ENCODE measurements at places on chromosomes 6 and 20.

DNA sequence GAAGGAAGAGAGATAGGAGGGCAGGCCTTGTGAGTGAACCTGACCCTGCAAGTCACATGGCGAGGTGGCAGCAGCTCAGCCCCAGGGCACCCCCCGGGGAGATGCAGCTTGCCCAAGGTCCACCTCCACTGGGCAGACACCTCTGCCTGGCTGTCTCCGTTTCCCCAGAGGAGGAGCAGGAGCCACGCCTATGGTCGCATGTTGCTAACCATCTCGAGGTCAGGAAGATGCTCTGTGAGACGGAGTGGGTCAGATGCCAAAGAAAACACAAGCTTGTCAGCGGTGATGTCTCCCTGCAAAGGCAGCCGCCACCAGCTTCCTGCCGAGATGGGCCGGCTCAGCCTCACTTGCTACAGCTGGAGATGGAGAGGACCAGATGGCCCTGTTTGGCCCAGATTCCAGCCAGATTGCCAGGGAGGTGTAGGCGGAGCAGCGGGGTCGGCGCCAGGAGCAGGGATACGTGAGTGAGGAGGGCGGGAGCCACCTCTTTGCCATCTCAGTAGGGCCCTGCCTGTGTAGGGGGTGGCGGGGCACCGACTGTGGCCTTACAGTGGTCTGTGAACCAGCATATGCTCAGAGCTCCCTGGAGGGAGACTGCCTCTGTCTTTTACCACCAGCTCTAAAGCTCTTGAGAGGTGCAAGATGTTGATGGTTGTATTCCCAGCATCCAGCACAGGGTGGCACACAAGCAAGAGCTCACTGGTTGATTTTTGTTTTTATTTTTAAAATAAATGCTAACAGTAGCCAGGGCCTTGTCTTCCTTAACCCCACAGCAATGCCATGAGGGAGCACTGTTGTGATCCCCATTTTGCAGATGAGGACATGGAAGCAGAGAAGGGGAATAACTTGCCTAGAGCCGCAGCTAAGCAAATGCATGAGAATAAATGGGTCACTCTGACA lies 42.9 kb upstream of the FAM83D start:
- no peak for DNase-seq

- DNase-seq, result peak; percentile 42
Observed at GRCh38 chr20:34215711-34216381, 25.4 kb upstream of the ASIP start.

GRCh38 chr20:37519508-37520418 lies 1.3 kb upstream of the NNAT start:
- no peak for DNase-seq

DNA sequence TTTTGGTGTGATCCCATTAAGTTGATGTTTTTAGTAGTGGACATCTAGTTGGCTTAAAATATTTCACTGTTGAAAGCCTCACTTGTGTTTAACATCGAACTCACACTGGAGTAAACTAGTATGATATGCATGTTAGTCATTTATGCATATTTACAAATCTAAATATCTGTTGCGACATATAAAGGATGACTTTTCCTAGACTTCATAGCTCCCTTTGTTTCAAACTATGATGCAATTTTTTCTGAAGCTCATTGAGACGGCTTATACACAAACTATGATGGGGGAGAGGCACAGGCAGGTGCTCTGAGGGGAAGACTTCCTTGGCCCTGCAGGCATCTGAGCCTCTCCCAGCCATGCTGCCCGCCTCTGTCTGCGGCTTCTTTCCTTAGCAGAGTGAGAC lies 11.8 kb upstream of the FOXC1 start:
- DNase-seq, result no peak

- DNase-seq, result no peak
Observed at GRCh38 chr6:156555116-156555515, 222.1 kb upstream of the ARID1B start.

DNA sequence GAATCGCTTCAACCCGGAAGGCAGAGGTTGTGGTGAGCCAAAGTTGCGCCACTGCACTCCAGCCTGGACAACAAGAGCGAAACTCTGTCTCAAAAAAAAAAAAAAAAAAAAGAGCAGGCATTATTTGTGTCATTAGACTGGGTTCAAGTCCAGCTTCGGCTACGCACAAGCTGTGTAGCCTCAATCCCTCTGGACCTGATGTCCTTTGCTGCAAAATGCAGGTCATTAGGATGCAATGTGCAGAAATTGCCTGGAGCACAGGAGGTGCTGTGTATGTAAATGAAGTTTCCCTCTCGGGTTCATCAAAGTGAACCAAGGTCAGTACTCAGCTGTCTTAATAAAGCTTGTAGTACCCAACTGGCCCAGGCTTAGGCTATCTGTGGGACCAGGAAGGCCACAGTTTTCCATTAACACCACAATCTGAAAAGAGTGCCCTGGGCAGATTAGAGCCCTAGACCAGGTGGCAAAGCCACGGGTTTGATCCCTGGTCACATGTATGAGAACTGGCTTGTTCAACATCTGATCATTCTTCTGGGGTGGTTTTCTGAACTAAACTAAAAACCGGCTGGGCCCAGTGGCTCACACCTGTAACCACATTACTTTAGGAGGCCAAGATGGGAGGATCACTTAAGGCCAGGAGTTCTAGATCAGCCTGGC lies 155.3 kb downstream of the ZMYND8 start:
- no peak for DNase-seq

GRCh38 chr6:153001767-153002612 lies 519 bp downstream of the MTRF1L start:
- peak; percentile 47 for DNase-seq

DNA sequence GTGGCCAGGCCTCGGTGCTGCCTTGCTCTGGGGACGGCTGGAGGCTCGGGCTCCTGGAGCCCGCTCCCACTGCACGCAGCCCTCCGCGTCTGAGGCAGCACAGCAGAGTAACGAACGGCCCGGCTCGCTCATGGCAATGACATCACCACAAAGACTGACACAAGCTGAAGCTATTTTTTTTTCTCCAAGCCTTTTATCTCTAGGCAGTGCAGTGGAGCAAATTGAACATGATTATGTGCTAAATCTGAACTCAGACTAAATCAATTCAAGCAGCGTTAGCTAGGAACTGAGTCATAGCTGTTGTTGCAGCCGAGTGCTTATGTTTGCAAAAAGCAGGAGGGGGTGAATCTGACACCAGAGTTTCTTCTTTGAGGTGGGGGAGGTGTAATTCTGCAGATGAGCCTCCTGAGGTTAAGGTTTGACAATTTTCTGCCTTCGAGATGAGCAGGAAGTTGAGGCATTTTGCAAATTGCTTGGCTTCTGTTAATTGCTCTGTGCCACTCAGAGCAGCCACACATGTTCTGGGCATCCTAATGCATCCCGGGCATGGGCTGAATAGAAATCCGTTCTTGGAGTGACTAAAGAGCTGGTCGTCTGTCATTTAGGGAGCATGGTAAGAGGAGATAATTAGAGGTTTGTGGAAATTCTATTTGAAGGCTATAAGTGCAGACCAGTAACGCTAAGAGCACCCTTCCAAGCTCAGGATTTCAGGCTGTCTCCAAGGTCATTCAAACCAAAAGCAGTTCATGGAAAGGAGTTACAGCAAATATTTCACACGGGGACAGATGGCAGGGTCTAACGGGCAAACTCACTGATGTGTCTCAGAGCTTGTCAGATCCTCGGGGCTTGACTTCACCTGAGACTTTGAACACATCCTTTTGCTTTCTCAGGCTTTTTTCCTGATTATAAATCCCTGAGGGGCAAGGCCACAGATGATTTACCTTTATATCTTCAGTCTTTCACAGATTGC lies 155.1 kb upstream of the ENPP5 start:
- DNase-seq, result no peak

DNA sequence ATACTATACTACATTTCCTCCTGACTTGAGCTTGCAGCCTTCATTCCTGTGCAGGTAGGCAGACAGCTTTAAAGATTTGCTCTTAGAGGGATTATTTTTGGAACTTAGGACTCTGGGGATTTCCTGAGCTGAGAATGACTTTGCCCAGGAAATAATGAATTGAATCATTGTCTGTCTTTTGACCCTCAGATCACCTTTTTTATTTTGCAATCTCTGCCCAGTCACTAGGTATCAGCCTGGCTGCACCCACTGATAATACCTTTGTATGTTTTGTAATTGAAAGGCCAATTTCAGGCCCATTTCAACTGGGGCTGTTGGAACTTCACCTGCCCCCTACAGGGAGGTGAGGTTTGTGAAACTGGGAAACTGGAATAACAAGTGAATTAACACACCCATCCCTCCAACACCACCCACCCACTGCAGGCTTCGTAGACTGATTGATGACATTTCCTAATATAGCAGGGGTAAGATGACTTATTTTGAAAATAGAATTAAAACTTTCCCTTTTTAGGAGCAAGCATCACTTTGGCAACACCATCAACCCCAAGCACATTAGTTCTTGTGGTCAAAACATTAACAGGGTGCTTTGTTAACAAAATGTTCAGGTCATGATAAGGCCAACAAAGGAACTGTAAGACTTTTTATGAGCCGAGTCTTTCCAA lies 157.1 kb upstream of the CENPW start:
- no peak for DNase-seq

DNA sequence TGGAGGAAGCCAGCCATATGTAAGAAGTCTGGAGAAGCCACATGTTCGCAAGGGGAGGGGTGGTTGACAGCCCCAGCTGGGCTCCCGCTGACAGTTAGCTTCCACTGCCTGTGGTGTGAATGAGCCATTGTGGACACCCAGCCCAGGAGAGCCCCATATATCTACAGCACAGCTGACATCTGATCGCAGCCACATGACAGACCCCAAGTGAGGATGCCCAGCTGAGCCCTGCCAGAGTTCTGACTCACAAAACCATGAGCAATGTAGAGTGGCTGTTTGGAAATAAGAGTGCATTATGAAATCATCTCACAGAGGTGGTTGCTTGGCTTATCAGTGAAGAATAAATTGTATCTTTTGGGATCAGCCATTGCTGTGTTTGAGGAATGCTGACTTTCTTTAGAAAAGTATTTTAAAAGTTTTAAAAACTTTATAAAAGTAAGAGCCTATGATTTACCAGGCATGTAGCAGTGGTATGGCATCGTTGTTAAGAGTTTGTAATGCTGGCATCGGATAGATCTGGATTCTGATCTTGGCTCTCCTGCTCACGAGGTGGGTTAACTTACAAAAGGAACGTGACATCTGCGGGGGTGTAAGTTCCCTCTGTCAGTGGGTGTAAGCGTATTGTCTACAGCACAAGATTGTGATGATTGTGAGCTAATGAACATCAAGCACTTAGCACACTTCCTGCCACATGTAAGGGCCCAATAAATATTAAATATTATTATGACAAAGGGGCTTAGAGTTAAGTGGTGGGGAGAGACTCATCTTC lies 24.1 kb downstream of the CFAP61 start:
- DNase-seq, result no peak

DNA sequence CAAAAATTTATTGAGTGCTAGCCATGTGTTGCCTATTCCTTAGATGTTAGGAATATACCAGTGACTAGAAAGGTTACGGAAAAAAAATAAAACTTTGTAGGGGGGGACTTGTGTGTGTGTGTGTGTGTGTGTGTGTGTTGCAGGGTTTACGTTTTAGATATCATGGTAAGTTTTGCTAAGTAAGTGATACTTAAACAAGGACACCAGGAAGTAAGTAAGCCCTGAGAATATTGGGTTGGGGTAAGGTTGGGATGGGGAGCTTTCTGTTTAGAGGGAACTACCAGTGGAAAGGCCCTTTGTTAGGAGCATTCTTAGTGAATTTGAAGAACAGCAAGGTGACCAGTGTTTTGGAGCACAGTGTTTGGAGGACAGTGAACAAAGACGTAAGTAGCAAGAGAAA lies 30.3 kb downstream of the NCOA3 start:
- no peak for DNase-seq

- DNase-seq, result peak; percentile 83
Observed at GRCh38 chr6:161373905-161374451, 100.1 kb upstream of the AGPAT4 start.

DNA sequence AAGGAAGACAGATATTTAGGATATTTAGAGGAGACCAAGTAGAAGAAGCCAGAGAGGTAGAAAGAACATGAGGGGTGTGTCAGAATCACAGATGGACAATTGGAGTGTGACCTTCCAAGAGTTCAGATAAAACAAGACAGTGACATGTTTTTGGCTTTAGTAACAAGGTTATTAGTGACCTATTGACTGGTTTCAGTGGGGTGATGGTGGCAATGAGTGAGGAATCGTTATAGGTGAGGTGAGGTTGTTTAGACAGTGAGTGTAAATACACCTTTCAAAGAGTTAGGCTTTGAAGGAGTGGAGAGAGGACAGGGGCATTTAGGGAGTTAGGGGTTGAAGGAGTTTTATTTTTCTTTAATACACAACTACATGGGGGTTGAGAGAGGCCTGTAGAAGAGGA lies 3.2 kb downstream of the SNRNP48 start:
- no peak for DNase-seq

GRCh38 chr20:8457978-8458377 lies 325.9 kb downstream of the PLCB1 start:
- peak; percentile 83 for DNase-seq

GRCh38 chr6:27161946-27162603 lies 85.4 kb upstream of the PRSS16 start:
- DNase-seq, result peak; percentile 79

GRCh38 chr6:152204591-152204990 lies 397.1 kb downstream of the ESR1 start:
- DNase-seq, result no peak

DNA sequence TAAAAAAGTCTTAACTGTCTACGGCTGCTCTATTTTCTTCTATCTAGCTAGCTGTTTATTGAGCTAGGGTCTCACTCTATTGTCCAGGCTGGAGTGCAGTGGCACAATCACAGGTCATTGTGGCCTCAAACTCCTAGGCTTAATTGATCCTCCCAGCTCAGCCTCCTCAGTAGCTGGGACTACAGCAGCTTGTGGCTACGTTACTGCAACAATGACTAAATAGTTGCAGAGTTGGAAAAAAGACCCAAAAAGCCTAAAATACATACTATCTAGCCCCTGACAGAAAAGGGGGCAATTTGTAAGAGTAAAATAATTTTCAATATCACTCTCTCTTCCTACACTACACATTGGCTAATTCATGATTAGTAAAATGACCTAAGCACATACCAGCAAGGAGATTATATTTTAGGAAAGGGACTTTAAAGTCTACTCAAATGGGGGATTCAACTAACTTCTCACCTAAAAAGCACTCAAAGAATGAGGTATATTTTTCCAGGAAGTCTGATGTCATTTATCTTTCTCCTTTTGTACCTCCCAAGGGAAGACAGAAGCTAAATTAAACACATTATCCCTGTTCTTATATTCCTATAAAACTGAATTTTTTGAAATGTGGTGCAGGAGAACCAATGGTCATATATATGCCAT lies 82.8 kb downstream of the ZMYND8 start:
- no peak for DNase-seq

DNA sequence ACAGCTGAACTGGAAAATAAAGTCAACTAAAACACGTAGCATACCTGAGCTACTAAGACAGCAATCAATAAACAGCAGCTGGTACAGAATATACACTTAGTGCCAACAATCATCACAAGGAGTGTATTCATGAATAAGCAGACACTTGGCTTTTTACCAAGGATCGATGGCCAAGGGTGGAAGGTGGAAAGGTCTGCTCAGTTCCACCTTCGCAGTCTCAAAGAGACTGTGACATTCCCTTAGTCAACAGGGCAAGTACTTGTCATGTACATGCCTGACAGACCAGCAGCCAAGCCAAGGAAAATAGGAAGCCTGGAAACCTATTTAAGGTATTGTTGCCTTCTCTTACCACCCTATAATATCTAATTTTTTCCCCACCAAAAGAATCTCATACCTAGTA lies 21.4 kb downstream of the HBS1L start:
- no peak for DNase-seq
